ENCODE measurements at places on chromosomes 1 and 21. TPM values are rescaled to one million over a fixed set of nuclear protein-coding genes. Genes with fewer than 3 reads are reported as not detected.

The FAM177B gene
- total RNA-seq, result not detected

The G0S2 gene
- 75.0 TPM for total RNA-seq

The C1orf21 gene
- 19.6 TPM for total RNA-seq

The TRAF3IP3 gene
- total RNA-seq, result 1.4 TPM

The IL12RB2 gene
- total RNA-seq, result 0.43 TPM

DNA sequence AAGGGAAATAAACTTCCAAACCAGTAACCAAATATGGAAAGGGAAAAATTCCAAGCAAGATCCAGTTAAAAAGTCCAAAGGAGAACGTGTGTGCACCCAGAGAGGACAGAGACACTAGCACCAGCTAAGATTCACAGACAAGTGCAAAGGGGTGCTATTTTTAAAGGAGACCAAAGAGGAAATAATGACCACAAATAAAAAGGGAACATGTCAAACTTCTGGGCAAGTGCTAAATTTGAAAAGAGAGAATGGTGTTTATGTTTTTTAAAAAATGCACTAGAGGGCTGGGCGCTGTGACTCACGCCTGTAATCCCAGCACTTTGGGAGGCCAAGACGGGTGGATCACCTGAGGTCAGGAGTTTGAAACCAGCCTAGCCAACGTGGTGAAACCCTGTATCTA lies 8.6 kb downstream of the JAM2 start:
- no peak for DNase-seq

- DNase-seq, result no peak
These were observed 10.1 kb downstream of the TNNI3K start for GRCh38 chr1:74245168-74245772.

DNA sequence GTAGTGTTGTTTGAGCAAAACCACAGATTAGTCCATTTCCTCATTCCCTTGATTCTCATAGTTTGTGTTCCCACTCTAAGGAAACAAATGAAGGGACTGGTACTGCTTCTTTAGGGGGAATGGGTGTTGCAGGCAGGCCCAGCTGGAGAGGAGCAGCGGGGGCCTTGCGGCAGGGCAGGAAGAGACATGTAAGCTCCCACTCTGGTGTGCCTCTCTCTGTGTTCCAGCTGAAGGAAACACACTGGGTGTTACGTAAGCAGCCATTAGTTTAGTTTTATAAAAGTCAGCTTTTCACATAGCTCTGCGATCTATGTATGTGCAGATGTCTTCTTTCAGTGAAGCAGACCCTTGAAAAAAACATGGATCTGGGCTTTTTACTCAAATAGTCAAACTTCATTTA lies 99.5 kb downstream of the CACHD1 start:
- DNase-seq, result no peak

GRCh38 chr1:220007438-220007837 lies 38.9 kb downstream of the EPRS1 start:
- DNase-seq, result no peak

DNA sequence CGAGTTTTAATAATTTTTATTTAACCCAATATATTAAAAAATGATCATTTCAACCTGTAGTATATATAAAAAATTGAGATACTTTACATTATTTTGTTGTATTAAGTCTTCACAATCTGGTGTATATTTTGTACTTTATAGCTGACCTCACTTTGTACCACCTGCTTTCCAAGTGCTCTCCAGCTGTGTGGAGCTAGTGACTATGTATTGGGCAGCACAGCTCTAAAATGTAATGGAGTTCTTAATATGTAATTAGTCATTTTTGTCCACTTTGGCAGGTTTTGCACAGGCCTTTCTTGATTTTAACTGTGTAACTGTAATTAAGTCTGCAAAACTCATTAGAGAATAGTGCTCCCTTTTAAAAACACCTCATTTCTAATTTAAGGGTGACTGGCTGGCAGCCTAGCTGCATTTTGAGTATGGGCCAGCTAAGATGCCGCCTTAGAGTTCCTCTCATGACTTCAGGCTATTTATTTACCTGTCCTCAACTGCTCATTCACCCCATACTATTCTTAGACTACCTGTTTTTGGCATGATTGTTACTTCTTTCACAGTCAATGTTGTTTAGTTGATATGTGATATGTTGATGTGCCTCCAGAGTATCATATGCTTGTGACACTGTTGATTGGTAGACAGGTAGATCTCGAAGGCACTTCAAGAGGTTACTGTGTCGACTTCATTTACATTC lies 43.2 kb downstream of the ZYG11B start:
- no peak for DNase-seq

- DNase-seq, result no peak
These were observed 83.9 kb downstream of the MAST2 start for GRCh38 chr1:45887156-45887842.

- DNase-seq, result no peak
These were observed 23.2 kb downstream of the ARID4B start for GRCh38 chr1:235304549-235305451.

DNA sequence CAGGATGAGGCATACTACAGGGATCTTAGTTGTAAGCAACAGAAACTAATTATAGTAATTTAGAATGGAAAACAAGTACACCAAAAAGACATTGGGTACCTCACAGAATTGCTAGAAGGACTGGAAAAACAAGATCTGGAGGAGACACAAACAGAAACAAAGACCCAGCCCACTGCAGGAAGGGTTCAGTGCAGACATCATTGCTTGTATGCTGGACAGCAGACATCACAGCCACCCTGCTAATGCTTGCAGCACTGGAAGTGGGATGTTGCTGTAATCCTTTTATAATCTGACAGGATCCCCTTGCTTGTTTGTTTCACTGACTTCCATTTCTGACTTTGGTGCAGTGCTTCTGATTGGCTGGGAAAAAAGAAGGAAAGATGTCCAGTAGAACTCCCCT lies 111.4 kb upstream of the ZNF678 start:
- DNase-seq, result no peak
